ENCODE measurements at places on chromosomes 13 and 19.
A peak's percentile ranks its signal among the peaks of the same experiment; 100 is the strongest.

GRCh38 chr19:2188708-2189385, 25.1 kb downstream of the DOT1L start:
- H3K27me3 ChIP-seq: peaks cover 14% of the 10 kb centered on the region

GRCh38 chr19:6767081-6767356, 216 bp downstream of the SH2D3A start:
- H3K36me3 ChIP-seq: peaks cover 5% of the 10 kb centered on the region
- peak overlapping the region; percentile 14 for H3K4me3 ChIP-seq
- peaks cover 14% of the 10 kb centered on the region for H3K4me1 ChIP-seq

DNA sequence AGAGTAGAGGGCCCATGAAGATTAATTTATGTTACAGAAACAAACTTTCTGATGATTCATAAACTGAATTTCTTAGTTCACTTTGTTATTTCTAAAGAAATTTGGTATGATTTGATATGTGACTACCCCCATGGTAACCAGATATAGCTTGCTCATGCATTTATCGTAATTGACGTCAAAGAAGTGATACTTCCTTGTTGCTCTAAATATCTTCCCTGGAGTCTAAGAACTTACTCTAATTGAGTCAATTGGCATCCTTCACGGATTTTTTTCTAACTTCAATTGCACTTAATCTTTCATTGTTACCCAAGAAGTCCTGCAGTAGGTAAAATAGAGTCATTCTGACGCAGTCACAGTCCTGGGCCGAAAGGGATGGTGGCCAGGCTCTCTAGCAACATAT, 240.9 kb downstream of the GPC5 start:
- DNase-seq: no peak
- no peaks in the 10 kb centered on the region for H3K36me3 ChIP-seq
- no peak overlapping the region for H3K4me3 ChIP-seq
- no peaks in the 10 kb centered on the region for H3K27me3 ChIP-seq
- H3K4me1 ChIP-seq: no peaks in the 10 kb centered on the region

- H3K4me3 ChIP-seq: no peak overlapping the region
- no peak overlapping the region for H3K27ac ChIP-seq
- peaks cover 4% of the 10 kb centered on the region for H3K4me1 ChIP-seq
- no peak for DNase-seq
Measured at GRCh38 chr13:111143865-111144540, 28.9 kb downstream of the ARHGEF7 start.

DNA sequence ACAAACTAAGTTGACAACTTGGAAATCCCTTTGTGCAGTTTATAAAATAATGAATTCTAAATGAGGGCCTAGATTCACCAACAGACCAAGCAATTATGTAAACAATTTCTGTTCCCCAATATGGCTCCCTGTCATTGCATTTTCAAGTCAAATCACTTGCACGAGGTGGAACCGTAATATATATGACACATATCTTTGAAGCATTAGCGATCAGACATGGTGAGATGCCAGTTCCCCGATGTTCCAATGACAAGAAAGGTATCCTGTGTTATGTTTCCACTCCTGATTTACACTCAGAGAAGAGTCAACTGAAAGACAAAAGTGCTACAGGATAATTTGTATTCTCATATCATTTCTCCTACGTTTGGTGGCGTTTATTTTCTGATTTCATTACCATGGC, 108.5 kb upstream of the TDRD3 start:
- no peaks in the 10 kb centered on the region for H3K36me3 ChIP-seq
- no peaks in the 10 kb centered on the region for H3K4me1 ChIP-seq
- peaks cover 2% of the 10 kb centered on the region for H3K27me3 ChIP-seq
- no peak for DNase-seq
- no peak overlapping the region for H3K4me3 ChIP-seq

- peaks cover 17% of the 10 kb centered on the region for H3K27me3 ChIP-seq
- H3K36me3 ChIP-seq: no peaks in the 10 kb centered on the region
- no peak overlapping the region for H3K27ac ChIP-seq
- H3K4me1 ChIP-seq: no peaks in the 10 kb centered on the region
Measured at GRCh38 chr19:41621226-41621625, 5.6 kb downstream of the CEACAM4 start.

GRCh38 chr13:85528491-85529217, 270.6 kb downstream of the SLITRK6 start:
- no peak overlapping the region for H3K27ac ChIP-seq

DNA sequence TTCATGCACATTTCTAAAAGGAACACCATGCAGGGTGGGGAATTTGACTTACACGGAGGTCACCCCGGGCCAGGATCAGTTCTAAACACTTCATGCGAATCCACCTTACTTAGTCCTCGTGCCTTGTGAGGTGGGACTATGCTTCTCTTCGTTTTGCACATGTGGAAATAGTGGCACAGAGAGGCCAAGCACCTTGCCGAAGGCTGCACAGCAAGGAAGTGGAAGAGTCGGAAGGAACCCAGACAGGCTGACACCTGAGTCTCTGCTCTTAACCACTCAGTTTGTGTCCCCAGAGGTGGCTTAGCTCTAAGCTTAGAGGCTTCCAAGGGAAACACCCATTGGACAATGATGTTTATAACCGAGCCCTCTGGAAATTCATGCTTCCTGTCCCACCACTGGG, 150.1 kb downstream of the CACNA1A start:
- peaks cover 2% of the 10 kb centered on the region for H3K27me3 ChIP-seq
- H3K27ac ChIP-seq: no peak overlapping the region
- peaks cover 13% of the 10 kb centered on the region for H3K4me1 ChIP-seq
- DNase-seq: no peak
- no peaks in the 10 kb centered on the region for H3K36me3 ChIP-seq
- H3K4me3 ChIP-seq: no peak overlapping the region

DNA sequence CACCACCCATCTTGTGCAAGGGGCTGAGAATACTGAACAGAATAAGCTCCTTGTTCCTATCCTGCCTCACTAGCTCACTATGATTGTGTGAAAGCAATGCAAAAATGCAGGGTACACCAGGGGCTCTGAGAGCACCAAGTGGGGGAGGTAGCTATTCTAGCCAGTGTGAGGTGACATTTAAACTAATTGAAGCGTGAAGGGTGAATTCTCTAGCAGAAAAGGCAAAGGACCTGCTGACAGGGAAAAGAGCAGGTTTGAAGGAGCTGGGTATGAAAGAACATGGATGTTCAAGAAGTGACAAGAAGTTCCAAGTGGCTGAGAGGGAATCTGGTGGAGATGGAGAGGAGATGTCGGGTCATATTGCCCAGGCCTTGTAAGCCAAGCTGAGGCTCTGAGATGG, 64.2 kb downstream of the SIAH3 start:
- H3K36me3 ChIP-seq: no peaks in the 10 kb centered on the region
- H3K27ac ChIP-seq: no peak overlapping the region
- H3K4me3 ChIP-seq: no peak overlapping the region
- DNase-seq: no peak
- peaks cover 6% of the 10 kb centered on the region for H3K4me1 ChIP-seq
- H3K27me3 ChIP-seq: peaks cover 7% of the 10 kb centered on the region

DNA sequence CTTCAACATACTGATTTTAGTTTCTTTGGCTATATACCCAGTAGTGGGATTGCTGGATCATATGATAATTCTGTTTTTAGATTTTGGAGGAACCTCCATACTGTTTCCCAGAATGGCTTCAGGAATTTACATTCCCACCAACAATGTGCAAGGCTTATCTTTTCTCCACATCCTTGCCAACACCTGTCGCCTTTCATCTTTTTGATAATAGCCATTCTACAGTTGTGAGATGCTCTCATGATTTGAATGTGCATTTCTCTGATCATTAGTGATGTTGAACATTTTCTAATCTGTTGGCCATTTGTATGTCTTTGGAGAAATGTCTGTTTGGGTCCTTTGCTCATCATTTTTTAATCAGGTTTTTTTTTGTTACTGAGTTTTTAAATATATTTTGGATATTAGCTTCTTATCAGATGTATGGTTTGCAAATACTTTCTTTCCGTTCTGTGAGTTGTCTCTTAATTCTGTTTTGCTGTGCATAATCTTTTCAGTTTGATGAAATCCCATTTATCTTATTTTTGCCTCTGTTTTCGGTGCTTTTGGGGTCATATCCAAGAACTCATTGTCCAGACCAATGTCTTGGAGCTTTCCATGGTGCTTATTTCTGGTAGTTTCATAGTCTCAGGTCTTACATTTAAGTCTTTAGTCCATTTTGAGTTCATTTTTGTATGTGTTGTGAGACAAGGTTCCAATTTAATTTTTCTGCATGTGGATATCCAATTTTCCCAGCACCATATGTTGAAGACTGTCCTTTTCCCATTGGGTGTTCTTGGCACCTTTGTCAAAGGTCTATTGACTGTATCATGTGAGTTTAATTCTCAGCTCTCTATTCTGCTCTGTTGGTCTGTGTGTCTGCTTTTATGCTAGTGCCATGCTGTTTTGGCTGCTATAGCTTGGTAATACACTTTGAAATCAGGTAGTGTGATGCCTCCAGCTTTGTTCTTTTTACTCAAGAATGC, 44.5 kb downstream of the ARHGEF7 start:
- no peak overlapping the region for H3K27ac ChIP-seq
- H3K36me3 ChIP-seq: peaks cover 13% of the 10 kb centered on the region
- no peak overlapping the region for H3K4me3 ChIP-seq

DNA sequence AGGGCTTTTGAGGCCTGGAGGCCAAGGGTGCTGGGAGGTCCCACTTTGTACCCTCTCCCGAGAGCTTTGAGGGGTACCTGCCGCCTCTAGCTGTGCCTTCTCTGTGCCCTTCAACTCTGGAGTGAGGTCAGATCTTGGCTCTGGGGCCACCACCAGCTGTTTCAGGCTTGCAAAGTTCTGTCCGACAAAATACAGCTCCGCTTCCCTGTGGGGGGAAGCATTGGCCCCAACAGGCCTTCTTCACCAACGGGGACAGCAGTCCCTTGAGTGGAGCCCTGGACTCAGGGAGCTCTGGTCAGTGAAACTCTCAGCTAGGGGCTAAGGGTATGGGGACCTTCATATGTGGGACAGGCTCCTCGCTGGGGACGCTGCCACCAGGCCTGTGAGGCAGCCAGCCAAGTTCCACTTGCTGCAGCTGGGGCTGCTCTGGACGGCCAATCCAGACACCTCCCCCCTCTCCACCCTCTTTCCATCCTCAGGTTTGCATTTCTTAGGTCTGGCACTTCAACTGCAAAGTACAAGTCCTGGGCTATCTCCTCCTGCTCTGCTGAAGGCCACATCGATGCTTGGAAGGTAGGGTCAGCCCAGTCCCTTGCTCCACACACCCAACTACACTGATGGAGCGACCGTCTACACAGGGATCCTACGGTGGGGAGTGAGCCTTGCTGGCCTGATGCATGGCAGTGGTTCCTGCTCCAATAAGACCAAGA, 46.8 kb downstream of the C13orf46 start:
- H3K36me3 ChIP-seq: no peaks in the 10 kb centered on the region
- no peaks in the 10 kb centered on the region for H3K4me1 ChIP-seq
- H3K4me3 ChIP-seq: no peak overlapping the region
- H3K27me3 ChIP-seq: peaks cover 2% of the 10 kb centered on the region

DNA sequence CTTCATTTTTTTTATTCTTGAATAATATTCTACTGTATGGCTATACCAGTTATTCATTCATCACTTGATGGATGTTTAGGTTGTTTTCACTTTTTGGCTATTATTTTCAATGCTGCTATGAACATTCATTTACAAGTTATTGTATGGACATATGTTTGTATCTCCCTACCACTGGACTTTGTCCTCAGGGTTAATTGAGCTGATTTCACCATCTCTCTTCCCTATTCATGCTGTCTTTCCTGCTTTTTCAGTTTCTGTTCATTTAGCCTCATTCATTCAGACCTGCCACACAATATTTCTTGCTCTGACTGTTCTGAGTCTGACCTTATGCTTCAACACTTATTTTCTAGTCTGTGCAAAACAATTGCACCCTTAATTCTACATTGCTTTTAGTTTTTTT, 12.3 kb upstream of the C1QTNF9B start:
- no peak overlapping the region for H3K4me3 ChIP-seq
- H3K4me1 ChIP-seq: peaks cover under 1% of the 10 kb centered on the region
- peaks cover 2% of the 10 kb centered on the region for H3K36me3 ChIP-seq
- no peak for DNase-seq

- H3K27ac ChIP-seq: no peak overlapping the region
- H3K36me3 ChIP-seq: no peaks in the 10 kb centered on the region
- peaks cover 3% of the 10 kb centered on the region for H3K27me3 ChIP-seq
Measured at GRCh38 chr13:96824140-96824539, 170.1 kb downstream of the OXGR1 start.

DNA sequence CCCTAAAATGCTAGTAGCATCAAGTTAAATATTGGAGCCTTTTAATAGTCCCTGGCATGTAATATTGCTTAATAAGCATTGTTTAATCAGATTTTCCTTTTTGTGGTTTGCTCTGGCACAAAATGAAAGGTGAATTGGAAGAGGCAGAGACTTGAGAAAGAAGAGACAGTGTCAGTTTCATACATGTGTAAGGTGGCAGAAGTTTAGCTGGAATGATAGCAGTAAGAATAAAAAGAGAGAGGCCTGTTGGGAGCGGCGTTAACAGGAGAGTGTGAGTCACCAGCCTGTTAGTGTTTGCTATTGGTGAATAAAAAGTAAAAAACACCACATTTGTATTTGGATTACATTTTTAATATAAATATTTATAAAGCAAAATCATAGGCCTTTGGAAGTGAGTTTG, 145.3 kb downstream of the PDS5B start:
- peak overlapping the region; percentile 3 for H3K27ac ChIP-seq
- no peak overlapping the region for H3K4me3 ChIP-seq
- H3K27me3 ChIP-seq: no peaks in the 10 kb centered on the region
- peaks cover 33% of the 10 kb centered on the region for H3K4me1 ChIP-seq
- peaks cover 9% of the 10 kb centered on the region for H3K36me3 ChIP-seq
- DNase-seq: no peak

DNA sequence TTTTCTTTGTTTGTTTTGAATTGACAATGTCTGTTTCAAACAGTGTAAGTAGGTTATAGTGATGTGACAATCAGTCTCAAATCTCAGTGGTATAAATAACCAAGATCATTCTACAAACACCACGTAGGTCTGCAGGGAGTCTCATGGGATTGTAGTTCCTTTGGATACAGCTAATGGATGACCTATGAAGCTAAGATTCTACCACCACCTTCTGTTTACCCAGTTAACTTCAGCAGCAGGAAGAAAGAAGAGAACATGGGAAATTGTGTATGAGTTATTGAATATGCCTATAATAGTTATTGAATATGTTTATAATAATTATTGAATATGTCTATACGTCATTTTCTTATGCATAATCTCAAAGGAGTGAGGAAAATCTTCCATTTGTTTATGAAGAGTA, 63.9 kb upstream of the SLITRK5 start:
- peaks cover 2% of the 10 kb centered on the region for H3K27me3 ChIP-seq
- DNase-seq: no peak
- no peak overlapping the region for H3K27ac ChIP-seq
- H3K4me3 ChIP-seq: no peak overlapping the region

DNA sequence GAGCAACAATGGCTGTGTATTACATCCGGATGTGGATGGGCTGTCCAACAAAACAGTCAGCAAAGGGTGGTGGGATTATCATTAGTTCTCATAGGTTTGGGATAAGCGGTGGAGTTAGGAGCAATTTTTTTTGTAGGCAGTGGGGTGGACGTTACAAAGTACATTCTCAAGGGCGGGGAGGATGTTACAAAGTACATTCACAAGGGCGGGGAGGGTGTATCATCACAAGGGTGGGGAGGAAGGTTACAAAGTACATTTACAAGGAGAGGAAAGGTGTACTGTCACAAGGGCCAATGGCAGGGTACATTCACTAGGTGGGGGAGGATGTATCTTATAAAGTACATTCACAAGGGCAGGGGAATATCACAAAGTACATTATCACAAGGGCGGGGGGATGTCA, 20.8 kb upstream of the ZNF561 start:
- no peak overlapping the region for H3K27ac ChIP-seq
- no peaks in the 10 kb centered on the region for H3K4me1 ChIP-seq

GRCh38 chr19:18340990-18341868, 831 bp downstream of the PGPEP1 start:
- peaks cover 9% of the 10 kb centered on the region for H3K36me3 ChIP-seq
- no peak overlapping the region for H3K27ac ChIP-seq
- peaks cover 13% of the 10 kb centered on the region for H3K4me1 ChIP-seq
- peaks cover 8% of the 10 kb centered on the region for H3K27me3 ChIP-seq
